ENCODE measurements at places on chromosomes 5 and 9.

GRCh38 chr9:72327631-72328030 lies 37.4 kb downstream of the ZFAND5 start:
- no peak for DNase-seq

- no peak for DNase-seq
These were observed 45.8 kb upstream of the STK32A start for GRCh38 chr5:147189109-147189424.

DNA sequence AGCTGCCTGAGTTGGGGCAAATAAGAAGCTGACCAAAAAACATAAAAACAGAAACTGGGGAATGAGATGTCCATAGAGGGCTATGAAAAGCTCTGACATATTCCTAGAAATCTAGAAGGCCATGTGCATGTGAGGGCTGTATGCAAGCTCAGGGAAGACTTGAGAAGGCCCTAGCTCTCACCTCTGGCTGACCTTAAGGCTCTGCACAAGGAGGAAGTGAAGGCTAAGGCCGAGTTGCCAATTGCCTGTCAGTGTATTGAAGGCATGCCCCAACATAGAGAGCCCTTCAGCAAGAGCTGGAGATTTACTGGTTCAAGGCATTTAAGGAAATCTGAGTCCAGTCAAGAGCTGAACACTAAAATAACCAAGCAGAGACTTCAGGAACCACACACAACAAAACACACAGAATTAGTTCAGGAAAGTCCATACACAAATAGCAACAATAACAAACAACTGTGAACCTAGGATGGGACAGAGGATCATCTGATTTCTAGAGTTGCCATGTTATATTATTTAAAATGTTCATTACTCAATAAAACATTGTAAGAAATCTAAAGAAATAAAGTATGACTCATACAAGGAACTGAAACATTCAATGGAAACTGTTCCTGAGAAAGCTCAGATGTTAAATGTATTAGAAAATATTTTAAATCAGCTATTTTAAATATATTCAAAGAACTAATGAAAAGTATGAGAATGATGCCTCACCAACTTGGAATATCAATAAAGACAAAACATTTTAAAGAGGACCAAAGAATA lies 161.8 kb downstream of the AUH start:
- DNase-seq, result no peak

GRCh38 chr9:34997379-34997781 lies 7.8 kb downstream of the DNAJB5 start:
- no peak for DNase-seq

DNA sequence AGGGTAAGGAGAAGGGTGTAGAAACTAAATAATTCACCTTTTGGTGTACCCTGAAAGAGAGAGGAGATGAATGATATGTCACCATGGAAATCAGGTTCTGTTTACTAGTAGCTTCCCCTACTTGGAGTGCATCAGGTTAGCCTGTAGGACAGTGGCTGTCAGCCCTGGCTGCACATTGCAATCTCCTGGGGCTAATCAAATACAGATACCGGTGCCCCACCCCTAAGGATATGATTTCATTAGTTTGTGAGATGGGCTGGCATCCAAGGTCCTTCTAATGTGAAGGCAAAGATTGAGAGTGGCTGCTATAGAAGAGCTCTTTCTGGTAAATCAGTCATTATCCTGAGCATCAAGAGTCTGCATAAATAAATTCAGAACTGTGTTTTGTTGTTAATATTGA lies 47.2 kb downstream of the INSYN2B start:
- no peak for DNase-seq

DNA sequence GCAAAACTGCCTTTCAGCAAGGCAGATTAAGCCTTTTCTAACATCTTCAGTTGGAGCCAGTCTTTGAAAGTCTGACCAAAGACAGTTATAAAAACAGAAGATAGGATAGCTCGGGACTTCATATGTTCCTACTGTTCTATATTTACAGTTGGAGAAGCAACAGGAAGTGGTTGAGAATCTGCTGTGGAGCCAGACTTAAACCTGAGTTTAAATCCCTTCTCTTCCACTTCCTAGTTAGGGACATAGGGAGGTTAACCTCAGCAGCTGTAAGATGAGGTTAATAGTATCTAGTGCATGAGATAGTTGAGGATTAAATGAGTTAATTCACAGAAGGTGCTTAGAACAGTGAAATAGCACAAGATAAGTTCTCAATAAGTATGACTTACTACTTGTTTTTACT lies 84.5 kb upstream of the FREM1 start:
- DNase-seq, result no peak

- DNase-seq, result peak; percentile 60
These were observed 20.2 kb downstream of the SLC22A5 start for GRCh38 chr5:132389585-132390286.

DNA sequence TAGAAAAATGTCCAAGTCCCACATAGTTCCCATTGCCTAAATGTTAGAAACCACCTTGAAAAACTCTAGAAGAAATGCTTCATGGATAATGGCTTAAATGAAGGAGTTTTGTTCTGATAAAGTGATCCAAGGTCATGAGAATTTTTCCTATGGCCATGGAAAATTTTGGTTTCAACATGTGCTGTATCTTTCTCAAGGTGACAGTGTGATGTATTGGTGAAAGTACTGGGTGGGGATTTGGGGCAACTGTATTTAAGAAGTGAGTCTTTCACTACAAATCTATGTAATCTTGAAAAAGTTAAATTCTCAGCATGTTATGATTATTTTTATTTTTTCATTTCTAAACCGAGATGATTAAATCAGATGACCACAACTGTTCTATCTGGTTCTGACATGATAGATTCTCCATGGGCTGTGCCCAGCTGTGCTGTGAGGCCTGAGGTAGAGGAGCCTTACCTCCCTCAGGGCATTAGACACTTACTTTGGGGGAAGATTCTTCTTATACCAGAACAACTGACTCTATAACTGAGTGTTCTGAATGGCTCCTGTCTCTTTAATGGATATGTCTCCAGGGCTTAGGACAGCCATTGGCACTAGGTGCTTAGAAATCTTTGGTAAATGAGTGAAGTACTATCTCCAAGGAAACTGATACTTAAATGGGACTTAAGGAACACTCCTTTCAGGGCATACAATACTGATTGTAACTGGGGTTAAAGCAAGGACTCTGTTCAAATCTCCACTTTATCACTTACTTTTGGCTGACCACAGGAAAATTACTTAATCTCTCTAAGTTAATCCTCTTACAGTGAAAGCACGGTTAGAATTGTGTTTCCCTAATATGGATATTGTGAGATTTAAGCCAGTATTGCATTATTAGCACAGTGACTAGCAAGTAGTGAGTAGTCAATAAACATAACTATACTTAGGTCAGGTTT lies 397.4 kb upstream of the MEF2C start:
- DNase-seq, result no peak

- no peak for DNase-seq
These were observed 21.8 kb upstream of the ORM1 start for GRCh38 chr9:114300846-114301797.

GRCh38 chr9:135069558-135070197 lies 17.8 kb upstream of the OLFM1 start:
- no peak for DNase-seq

DNA sequence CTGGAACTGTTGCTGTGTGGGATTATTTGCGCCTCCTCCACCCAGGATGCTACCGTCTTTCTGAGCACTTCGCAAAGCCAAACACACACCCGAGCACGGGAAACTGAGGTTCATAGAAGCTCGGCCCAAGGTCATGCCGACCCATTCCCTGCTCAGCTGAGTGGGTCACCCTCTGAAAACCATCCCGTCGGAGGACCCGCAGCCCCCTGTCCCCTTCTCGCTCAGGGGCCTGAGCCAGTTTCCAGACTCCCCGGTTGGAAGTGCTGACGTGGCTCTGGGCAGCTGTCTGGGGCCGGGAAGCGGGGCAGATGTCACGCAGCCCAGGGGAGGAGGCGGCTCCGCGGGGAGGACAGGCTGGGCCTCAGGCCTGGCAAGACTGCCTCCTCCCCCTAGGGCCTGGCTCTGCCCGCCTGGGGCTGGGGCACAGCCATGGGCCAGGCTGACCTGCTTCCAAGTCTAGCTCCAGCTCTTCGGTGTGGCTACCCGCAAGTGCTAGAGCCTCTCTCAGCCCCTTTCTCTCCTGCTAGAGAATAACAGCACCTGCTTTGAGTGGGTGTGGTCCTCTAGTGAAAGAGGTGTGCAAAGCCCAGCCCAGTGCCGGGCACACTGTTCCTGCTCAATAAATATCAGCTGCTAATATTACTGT lies 9.9 kb upstream of the CXXC5 start:
- DNase-seq, result no peak

- DNase-seq, result no peak
These were observed 609.2 kb downstream of the CSNK1G3 start for GRCh38 chr5:124121198-124121597.

- no peak for DNase-seq
These were observed 124.1 kb downstream of the JAKMIP2 start for GRCh38 chr5:147658293-147658932.

GRCh38 chr5:83672646-83673045 lies 48.0 kb downstream of the HAPLN1 start:
- no peak for DNase-seq

Data from SK-MEL-5 (cell line).